ENCODE measurements at places on chromosomes 2 and 18.

DNA sequence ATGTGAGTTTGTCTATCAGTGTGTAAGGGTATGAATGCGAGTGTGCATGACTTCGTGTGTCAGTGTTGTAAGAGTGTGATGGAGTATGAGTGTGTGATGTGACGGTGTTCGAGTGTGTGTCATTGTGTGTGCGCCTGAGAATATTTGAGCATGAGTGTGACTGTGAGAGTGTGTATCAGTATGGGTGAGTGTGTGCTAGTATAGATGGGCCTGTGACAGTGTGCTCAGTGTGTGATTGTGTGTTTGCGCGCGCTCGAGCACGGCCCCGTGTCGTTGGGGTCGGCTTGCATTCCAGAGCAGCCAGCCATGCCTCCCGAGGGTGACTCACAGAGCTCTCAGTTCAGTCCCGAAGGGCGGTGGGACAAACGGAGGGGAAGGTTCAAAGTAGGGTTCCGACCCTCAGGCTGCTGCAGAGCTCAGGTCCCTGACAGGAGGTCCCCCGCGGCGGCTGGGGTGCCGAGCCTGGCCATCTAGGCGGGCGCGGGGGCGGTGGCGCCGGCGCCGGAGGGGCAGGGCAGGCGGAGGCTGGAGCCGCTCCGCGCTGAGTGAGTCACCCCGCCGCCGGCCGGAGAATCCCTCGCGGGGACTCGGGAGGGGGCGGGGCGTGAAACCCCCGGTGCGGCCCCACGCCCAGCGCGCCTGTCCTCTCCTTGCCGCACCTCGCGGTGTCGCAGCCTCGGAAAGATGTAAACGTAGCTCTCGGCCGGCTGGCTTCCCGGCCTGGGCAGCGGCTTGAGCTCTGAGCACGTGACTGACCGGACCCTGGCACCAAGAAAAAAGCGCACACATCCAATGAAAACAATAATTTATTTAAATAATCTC is 3.8 kb downstream of the DLX2 start:
- DNase-seq: peak; percentile 61

GRCh38 chr2:104826016-104826415 is 27.9 kb upstream of the POU3F3 start:
- DNase-seq: no peak

DNA sequence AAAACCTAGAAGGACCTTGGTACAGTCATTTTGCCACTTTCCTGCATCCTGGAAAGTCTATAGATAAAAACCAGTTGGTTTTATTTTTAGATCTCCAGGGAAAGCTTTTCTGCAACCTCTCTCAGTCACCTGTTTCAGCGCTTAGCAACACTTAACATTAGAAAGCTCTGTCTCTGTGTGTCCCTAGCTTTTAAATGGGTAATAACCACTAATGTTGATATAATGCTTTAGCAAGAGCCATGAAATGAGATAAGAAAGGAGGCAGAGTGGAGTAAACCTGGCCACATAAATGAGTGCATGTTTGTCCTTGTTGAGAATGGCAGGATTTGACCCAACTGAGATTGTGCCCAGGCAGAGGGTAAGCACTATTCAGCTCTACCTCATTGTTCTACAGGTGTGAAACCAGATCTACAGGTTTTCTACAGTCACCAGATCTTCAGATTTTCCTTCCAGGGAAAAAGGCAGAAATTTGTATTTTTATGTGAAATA is 44.8 kb downstream of the MARCHF4 start:
- DNase-seq: no peak

- no peak for DNase-seq
Observed at GRCh38 chr2:26816893-26817292, 31.0 kb downstream of the CENPA start.

DNA sequence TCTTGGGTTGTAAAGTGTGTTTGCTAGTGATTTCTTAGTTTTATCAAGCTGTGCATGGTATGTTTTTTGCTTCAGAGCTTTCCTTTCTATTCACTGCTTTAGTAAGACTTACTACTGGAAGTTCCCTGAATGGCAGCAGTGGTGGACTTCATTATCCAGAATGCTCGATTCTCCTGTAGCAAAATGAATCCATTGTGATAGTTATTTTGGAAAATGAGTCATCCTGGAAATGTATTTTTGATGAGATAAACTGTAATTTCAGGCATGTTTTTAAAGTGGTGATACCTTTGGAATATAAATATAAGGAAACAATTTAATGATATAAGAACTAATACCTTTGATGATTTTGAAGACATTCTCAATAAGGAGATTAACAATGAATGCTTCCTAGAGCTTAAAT is 387.1 kb downstream of the PTPRM start:
- peak; percentile 31 for DNase-seq

DNA sequence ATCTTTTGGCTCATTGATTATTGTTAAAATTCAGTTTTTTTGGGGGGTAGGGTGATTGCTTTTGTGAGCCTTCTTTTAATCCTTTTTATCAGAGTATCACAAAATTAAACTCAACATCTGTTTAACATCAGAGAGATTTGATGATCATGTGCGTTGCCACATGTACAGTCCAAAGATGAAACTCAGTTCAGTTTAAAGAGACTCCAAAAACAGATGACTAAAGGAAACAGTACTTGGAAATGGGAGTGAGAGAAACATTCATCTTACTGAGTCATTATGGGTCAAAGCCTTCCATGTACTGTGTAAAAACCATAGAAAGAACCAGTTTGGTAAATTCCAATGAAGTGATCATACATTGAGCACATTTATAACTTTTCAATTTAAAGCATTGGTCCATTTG is 53.0 kb downstream of the LYPD6 start:
- DNase-seq: peak; percentile 87

DNA sequence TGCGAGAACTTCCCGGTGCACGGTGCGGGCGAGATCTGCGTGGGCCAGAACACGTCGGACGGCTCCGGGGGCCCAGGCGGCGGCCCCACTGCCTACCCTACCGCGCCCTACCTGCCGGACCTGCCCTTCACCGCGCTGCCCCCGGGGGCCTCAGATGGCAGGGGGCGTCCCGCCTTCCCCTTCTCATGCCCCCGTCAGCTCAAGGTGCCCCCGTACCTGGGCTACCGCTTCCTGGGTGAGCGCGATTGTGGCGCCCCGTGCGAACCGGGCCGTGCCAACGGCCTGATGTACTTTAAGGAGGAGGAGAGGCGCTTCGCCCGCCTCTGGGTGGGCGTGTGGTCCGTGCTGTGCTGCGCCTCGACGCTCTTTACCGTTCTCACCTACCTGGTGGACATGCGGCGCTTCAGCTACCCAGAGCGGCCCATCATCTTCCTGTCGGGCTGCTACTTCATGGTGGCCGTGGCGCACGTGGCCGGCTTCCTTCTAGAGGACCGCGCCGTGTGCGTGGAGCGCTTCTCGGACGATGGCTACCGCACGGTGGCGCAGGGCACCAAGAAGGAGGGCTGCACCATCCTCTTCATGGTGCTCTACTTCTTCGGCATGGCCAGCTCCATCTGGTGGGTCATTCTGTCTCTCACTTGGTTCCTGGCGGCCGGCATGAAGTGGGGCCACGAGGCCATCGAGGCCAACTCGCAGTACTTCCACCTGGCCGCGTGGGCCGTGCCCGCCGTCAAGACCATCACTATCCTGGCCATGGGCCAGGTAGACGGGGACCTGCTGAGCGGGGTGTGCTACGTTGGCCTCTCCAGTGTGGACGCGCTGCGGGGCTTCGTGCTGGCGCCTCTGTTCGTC is 1.7 kb downstream of the FZD7 start:
- DNase-seq: peak; percentile 74

DNA sequence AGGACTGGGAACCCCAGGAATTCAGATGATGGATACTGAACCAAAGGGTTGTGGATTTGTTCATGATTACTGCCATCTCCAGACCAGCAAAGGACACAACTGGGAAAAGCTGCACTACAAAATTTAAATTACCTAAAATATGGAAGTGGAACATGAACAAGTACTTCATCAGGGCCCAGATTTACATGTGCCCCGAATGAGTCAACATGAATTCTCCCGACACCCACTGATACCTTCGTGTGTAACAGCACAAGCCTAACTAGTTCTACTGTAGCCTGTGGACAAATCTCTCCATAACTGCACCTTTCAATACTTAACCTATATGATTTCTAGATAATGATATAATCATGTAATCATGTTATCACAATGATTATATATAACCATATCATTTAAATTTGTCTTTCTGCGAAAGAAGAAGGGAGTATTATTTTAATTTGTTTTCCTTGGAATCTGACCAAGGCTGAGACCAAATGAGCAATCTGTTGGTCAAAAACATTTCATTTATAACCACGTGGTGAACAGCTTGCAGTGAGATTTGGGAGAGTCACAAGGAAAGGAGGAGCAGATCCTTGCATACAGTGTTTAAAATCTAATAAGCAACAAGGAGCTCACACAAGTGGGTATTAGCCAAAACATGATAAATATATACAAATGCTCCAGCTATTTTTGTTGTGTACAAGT is 70.5 kb downstream of the CACNB4 start:
- DNase-seq: peak; percentile 73

- peak; percentile 31 for DNase-seq
Observed at GRCh38 chr2:223494942-223495341, 107.2 kb downstream of the SCG2 start.

DNA sequence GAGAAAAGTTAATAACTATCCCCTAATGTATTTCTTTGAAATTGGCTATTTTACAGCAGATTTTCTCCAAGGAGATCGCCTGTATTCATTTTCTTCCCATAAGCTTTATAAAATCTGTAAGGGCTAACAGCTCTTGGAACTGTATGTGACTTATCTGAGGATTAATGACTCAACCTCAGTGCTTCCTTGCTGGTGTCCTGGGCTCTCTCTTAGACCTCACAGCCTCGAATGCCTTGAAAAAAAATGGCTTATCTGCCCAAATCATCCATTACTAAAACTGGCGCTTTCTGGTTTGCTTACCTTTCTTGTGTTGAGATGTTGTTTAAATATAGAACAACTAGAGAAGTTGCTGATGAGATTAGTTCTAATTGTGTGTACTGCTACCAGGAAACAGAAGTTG is 713.6 kb downstream of the SLC4A3 start:
- DNase-seq: no peak

GRCh38 chr2:105644174-105644980 is 100.3 kb upstream of the NCK2 start:
- DNase-seq: peak; percentile 39

All from fibroblast of mammary gland (primary cell).